ENCODE measurements at places on chromosomes 5 and 9. TPM values are rescaled to one million over a fixed set of nuclear protein-coding genes. Genes with fewer than 3 reads are reported as not detected.

Gene ECM2
- total RNA-seq: not detected

Gene NSA2
- 51.3 TPM for total RNA-seq

Gene MARVELD2
- 0.90 TPM for total RNA-seq

Gene HSPA4
- 89.5 TPM for total RNA-seq

Gene ECSCR
- total RNA-seq: 421 TPM

Gene HAND1
- not detected for total RNA-seq

Gene SAXO1
- not detected for total RNA-seq

Data from dermis microvascular lymphatic vessel endothelial cell (primary cell).